Stimulated activated CD8-positive, alpha-beta memory T cell treated with anti-CD3 and anti-CD28 coated beads, Interleukin-15, amount 100 ng/mL, for 1 hour (primary cell): ENCODE measurements at places on chromosomes 6 and 20.
A peak's percentile ranks its signal among the peaks of the same experiment; 100 is the strongest.

GRCh38 chr6:123089226-123089625, 93.2 kb downstream of the CLVS2 start:
- no peak for DNase-seq

DNA sequence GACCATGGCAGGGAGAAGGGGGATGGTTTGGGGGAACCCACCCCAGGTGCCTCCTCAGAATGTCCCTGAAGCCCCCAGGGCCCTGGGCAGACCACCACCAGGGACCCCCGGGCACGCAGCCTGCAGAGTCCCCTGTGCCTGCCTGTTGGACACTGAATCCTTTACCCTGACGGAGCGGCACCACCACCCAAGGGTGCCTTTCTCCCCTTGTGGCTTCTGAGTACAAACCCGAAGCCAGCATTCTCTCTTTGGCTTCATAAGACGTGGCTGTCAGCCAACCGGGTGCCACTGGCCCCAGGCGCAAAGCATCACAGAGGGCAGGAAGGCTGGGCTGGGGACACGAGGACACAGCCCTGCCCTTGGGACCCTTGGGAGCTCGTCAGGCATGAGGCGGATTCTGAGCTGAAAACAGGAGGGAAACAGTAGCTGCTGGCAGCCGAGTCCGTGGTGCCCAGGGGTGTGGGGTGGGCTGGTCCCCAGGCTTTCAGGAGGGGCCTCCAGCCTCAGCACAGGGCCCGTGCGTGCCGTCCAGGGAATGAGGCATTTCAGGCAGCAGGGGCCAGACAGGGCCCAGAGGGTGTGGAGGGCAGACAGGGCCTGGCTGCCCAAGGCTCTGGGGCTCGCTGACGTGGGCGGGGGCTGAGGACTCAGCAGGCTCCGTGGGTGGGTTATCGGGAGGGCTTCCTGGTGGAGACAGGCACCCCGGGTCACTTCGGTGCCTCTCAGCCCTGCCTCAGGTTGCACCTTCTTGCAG, 3.5 kb downstream of the COL9A3 start:
- no peak for DNase-seq

DNA sequence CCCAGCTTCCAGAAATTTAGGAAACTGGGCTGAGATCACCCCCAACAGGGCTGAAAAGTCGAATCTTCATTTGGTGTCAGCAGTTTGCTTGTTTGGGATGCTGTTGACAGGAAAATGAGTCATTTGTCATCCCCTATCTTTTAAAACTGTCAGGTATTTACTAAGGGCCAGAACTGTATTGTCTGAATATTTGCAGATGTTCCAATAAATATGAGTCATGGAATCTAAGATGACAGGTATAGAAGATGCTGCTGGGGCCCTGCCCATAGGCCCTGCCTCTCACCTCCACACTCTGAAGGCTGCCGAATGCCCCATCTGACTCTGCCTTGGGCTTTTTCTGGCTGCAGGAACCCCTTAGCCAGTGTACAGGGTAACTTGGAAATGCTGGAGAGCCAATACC, 3.9 kb downstream of the ETV7 start:
- no peak for DNase-seq

GRCh38 chr6:16332175-16332542, 93.8 kb downstream of the GMPR start:
- DNase-seq = peak; percentile 67

- no peak for DNase-seq
These were observed 5.3 kb upstream of the SERPINB6 start for GRCh38 chr6:2976571-2977085.

GRCh38 chr6:62980724-62981123, 230.5 kb upstream of the FKBP1C start:
- no peak for DNase-seq

- no peak for DNase-seq
These were observed 73.6 kb downstream of the SCAF8 start for GRCh38 chr6:154806804-154807203.

- no peak for DNase-seq
These were observed 271.1 kb upstream of the AGPAT4 start for GRCh38 chr6:161544801-161545480.

- DNase-seq = no peak
These were observed 15.1 kb upstream of the CCDC170 start for GRCh38 chr6:151478670-151479069.

GRCh38 chr20:37987602-37988290, 45.5 kb downstream of the TTI1 start:
- DNase-seq = no peak

- DNase-seq = no peak
These were observed 267.0 kb downstream of the TAF4 start for GRCh38 chr20:61798632-61799031.

GRCh38 chr6:22892452-22892851, 323.1 kb downstream of the HDGFL1 start:
- DNase-seq = no peak

- DNase-seq = no peak
These were observed 116.7 kb downstream of the JPH2 start for GRCh38 chr20:44070139-44070900.

GRCh38 chr6:1884313-1884712, 274.6 kb downstream of the FOXC1 start:
- no peak for DNase-seq
